ENCODE measurements at places on chromosomes 12 and 14.

DNA sequence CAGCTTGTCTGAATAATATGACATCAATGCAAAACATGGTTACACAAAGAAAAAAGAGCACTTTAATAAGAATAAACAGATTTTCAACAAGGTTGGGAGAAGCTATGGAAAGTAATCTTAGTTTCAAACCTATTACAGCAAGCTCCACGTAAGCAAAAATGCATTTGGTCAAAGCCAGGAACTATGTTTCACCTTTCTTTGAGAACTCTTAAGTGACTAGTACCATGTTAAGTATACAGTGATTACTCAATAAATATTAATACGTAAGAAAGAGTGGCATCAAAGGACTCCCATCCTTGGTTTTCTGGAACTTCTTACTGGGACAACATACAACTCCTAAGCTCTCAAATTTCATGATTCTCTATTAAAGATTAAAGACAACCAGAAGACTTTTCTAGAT, 80.7 kb downstream of the ABCC9 start:
- no peak for DNase-seq

DNA sequence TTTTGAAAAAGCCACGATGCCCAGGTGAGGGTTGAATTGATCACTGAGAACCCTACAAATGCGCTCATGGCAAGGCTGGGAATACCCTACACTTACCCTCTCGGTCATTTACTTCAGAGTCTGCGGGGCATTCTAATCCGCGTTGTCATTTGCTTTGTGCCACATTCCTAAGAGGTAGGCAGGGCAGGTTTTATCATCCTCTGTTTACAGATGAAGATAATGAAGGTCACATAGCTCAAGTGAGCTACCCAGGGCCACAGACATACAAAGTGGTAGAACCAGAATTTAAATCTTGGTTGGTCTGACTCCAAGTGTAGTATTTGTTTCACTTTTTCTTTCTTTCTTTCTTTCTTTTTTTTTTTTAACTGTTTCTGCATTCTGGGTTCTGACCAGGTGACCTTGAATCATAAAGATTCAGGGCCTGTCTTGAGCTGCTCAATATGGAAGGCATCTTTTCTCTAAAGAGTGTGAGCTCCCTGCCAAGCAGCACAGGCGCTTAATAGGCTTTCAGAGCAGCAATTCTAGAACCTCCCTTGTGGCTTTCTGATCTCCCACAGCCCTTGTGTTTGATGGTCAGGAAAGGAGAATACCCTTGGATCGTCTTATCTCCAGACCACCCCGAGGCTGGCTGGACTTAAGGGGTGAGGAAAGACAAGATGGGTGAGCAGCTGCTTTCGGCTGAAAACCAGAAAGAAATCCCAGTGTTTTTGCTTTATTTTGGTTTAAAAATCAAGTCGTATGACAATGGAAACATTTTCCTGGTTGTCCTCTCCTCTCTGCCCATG, 662 bp upstream of the BATF start:
- no peak for DNase-seq

DNA sequence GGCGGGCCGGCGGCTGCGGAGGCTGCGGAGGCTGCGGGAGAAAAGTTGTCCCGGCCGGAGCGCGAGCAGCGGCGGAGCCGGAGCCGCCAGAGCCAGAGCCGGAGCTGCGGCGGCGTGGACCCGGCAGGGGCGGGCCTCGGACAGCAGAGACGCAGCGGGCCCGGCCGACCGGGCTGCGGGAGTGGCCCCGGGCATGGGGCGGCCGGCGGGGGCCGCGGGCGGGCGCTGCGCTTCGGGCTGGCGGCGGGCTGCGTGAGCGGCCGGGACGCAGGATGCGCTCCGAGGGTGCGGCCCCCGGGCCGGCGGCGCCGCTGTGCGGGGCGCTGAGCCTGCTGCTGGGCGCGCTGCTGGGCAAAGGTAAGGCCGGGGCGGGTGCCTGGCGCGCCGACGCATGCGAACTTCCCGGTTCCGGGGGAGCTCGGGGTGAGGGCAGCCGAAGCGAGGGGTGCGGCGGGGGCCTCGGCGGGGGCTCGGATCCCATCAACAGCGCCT, at the start of gene TMEM132C:
TSS of gene TMEM132C (plus strand) at position 40 of the 492 bp plus-strand sequence. CDS start at position 273, 233 bp downstream.
- no peak for DNase-seq

- no peak for DNase-seq
Measured at GRCh38 chr14:61584331-61584741, 111.0 kb upstream of the HIF1A start.
